Bronchial epithelial cell (primary cell): ENCODE measurements at places on chromosomes 11 and 22. TPM values are rescaled to one million over a fixed set of nuclear protein-coding genes. Genes with fewer than 3 reads are reported as not detected.

DNA sequence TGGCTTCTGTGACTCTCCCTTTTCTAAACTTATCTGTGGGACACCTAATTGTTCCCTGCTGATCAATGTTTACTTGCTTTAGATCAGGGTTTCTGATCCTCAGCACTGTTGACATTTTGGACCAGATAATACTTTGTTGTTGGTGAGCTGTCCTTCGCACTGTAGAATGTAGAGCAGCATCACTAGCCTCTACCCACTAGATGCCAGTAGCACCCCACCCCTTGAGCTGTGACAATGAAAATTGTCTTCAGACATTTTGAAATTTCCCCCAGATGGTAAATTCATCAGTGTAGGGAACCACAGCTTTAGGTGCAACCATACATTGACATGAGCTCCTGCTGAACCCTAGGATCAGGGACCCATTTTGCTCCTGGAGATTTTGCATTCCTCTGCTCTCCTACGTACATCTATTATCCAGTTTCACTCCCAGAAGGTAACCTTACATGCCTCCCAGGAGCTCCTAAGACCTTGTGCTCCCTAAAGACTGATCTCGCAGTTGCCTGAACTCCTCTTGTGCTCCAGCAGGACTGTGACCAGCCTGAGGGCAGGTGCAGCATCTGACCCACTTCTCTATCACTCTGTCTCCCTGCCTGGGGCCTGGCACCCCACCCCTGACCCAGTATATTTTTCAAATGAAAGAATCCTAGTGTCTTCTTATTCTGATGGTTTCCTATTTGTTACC, 107.8 kb downstream of the FAR1 start:
- DNase-seq = no peak

- DNase-seq = no peak
Measured at GRCh38 chr22:40408718-40409612, 38.6 kb downstream of the SGSM3 start.

- no peak for DNase-seq
Measured at GRCh38 chr11:112723676-112724495, 237.3 kb upstream of the NCAM1 start.

Gene APOL5
- total RNA-seq = not detected in 2 replicates

- no peak for DNase-seq
Measured at GRCh38 chr11:117913736-117914397, 15.3 kb downstream of the TMPRSS13 start.

- no peak for DNase-seq
Measured at GRCh38 chr11:575313-575995, 816 bp upstream of the PHRF1 start.

DNA sequence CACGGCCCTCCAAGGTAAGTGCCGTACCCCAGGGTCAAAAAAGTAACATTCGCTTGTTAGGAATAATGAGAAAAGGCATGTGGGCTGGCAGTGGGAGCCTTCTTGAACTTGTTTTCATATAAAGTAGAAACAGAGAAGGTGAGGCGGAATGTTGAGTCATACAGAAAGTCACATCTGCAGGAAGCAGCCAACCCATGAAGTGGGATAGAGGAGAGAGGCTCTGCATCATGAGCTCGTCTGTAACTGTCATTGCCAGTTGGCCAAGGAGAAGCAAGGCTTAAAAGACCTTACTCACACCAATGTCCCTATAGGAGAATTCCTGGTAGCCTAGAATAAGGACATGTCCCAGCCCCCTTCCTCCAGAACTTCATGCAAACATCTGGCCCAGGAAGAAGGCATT, 253.3 kb downstream of the BUD13 start:
- no peak for DNase-seq

GRCh38 chr11:93517041-93517440, 26.1 kb downstream of the SMCO4 start:
- DNase-seq = no peak

GRCh38 chr11:61539006-61539405, 30.5 kb downstream of the LRRC10B start:
- no peak for DNase-seq

DNA sequence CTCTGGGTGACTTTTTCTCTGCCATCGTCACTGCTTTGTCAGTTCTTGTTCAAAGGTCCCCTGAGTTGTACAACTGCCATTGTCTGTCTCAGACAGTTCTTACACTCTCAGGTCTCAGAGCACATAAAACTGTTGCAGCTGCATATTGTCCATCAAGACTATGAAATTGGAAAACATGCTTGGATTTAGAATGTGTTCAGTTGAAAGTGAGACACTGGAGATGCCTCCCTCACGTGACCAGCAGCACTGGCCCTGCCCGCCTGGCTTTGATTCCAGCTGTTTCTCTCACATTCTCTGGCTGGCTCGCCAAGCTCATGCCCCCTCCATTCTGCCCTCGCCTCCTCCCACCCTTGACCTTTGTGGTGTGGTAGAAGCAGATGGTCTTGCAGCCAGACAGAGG, 244.2 kb downstream of the NTM start:
- DNase-seq = no peak

DNA sequence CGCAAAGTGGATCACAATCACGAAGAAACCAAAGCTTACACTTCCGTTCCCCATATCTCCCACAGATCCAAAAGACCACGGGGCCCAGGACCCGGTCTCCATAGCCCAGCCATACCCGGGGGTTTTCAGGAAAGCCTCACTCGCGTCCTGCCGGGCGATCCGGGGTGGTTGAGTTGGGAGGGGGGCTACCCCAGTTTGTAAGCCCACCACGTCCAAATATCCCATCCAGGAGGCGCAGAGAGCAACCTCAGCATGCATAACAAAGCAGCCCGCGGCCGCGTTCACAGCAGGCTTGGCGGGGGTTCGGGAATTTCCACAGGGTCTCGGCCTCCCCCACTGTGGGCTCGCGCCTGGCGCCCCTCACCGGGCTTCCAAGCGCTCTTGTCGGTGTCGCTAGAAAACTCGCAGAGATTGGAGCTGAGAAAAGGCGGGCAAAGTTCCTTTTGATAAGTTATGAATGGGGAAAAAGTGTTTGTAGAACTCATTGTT, 9.5 kb downstream of the SDF2L1 start:
- DNase-seq = no peak

GRCh38 chr11:39288011-39288410, 2171.4 kb downstream of the LRRC4C start:
- no peak for DNase-seq

Gene ACAT1
- 27.0 and 42.1 TPM in 2 replicates for total RNA-seq

DNA sequence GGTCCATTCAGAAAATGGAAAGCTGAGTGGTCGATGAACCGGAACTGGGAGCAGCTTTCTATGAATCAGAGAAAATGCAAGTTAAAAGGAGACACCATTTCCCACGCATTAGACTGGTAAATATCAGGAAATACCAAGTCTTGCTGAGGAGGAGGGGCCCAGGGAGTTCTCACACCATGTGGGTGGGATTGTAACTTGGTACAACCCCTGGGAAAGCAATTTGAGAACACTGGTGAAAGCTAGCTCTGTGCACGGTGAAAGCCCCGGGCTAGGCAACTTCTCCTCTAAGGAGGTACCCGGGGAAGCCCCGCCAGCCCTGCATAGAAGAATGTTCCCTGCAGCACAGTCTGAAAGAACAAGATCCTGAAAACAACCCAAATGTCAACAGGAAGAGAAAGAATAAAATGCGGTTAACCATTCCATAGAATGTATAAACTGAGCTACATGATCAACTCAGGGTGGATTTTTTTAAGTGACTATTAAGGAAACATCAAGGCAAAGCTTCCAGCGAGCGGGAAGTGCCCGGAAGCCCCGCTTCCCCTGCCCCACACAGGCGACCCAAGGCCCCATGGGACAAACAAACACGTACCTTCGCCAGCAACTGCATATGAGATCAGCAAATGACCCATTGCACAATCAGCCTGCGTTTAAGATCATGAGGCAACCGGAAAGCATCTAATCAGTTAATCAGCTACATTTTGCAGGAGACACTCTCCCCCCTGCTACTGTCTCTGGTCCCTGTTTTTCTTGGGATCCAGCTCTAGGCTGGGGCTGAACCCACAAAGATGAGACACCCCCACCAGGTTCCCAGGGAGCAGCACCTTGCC, 11.3 kb downstream of the SHANK2 start:
- DNase-seq = peak; percentile 88

DNA sequence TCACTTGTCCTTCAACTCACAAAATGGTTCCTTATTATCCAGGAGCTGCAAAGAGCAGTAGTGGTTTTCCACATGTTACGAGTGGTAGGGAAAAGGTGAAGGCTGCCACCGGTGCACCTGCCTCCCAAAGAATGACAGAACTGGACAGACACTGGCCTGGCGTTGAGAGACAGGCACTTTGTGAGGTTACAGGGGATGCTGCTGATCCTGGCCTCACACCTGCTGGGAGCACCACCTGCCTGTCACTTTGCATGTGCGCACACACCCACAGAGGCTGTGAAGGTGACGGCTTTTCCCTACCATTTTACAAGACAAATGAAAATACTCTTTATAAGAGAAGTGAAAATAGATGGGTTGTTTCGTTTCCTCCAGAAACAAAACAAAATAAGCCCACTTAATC, 175.3 kb upstream of the B3GAT1 start:
- DNase-seq = no peak

DNA sequence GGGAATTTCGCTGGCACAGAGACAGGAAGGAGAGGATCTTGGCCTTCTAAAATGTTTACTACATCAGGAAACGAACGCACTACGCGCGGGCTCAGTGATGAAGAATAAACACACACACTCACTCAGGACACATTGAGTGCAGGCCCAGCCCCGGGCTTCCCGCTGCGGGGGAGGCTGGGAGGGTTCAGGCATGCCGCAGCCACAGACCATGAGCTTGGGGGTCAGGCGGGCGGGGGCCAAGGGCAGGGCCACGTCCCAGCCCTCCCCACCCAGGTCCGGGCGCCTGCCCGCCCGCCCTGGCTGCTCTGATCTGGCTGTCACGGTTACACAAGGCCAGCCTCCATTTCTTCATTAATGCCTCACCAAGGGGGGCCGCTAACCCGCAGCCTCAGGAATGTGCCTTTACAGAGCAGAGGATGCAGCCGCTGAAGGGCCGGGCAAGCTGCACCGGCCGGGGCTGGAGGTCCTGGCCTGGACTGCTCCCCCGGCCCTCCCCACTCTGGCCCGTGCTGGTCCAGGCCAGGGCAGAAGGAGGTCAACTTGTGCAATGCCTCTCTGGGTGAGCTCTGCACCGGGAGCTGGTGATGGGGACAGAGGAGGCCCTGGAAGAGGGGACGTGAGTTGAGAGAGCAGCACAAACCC, 41.7 kb downstream of the IGF2 start:
- DNase-seq = peak; percentile 72

Gene IL18
- 33.8 and 72.1 TPM in 2 replicates for total RNA-seq
